ENCODE measurements at places on chromosomes 7 and 10.

DNA sequence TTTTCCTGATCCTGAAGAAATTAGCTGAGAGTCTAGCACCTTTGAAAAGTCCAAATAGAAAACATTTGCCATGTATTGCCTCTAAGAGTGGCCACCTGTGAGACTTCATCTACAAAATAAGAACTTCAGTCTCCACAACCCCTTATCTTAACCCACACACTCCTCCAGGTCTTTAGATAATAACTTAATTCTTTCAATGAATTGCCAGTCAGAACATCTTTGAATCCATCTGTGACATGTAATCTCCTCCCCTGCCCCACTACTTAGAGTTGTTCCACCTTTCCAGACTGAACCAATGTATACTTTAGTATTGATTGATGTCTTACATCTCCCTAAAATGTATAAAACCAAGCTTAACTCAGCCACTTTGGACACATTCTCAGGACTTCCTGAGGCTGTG, 84.4 kb upstream of the FAM171A1 start:
- H3K36me3 ChIP-seq: no peaks in the 10 kb centered on the region
- peaks cover 13% of the 10 kb centered on the region for H3K27me3 ChIP-seq

DNA sequence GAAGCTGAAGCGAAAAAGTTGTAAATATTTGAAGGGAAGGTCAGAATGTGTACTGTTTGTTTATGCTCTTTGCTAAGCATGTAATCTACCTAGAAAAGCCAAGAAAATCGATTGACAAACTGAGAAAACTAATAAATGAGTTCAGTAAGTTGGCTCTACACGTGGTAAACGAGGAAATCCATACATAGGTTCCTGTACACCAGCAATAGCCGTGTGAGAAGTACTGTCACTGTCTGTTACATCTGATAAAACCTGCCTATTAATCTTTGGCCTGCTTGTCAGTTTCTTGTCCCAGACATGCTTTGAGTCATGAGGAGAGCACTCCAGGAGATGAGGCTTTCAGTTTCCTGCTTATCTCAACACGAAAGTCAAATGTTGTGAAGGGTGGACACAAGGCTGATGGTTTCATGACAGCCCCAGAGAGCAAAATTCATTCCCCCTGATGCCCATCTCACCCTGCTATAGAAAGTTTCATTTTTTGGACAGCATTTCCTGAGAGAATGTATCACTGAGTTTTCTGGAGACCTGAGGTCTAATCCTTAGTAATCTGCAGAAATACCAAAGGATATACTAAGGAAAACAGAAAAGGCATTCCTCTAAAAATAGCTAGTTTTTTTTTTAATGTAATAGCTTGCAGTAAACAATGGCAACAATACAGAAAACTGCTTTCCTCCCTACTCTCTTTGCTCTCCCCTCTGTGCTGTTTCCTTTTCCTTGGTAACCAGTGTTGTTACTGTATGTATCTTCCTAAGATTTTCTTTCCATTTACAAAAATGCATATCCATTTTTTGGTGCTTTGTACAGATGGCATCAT, 18.8 kb downstream of the BMPR1A start:
- H3K27me3 ChIP-seq: peaks cover 2% of the 10 kb centered on the region
- no peak for DNase-seq

DNA sequence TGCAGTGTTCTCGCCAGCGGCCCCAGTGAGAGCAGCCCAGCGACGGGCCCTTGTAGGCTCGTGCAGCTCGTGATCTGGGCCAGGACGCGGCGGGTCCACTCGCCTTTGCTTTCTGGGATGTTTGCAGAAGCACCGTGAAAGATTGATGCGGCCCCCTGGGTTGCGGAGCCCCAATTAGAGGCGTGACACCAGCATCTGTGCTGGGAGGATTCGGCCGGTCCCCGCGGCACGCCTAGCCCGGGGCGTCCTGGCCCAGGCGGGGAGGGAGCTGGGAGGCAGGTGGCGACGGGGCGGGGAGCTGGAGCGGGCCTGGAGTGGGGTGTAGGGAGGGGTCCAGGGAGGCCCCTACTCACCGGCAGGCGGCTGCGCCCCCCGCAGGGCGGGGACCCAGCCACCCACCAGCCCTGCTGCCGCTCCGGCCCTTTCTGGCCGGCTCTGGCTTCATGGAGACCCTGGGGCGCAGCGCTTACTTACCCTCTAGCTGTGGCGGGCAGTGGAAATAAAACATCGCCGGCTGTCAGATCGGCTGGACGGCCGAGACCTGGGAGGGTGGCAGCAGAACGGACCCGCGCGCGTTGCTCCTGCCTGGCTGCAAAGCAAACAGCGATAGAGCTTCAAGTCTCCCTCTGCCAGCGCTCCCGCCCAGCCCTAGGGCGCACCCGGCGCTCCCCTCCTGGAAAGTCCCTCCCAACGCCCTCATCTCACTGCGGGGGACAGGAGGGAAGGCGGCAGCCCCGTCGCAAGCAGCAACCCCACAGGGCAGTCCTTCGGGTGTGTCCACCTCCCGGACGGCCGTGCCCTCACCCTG, 752 bp downstream of the DRGX start:
- H3K27me3 ChIP-seq: peaks cover 71% of the 10 kb centered on the region
- no peaks in the 10 kb centered on the region for H3K4me1 ChIP-seq
- H3K4me3 ChIP-seq: no peak overlapping the region

DNA sequence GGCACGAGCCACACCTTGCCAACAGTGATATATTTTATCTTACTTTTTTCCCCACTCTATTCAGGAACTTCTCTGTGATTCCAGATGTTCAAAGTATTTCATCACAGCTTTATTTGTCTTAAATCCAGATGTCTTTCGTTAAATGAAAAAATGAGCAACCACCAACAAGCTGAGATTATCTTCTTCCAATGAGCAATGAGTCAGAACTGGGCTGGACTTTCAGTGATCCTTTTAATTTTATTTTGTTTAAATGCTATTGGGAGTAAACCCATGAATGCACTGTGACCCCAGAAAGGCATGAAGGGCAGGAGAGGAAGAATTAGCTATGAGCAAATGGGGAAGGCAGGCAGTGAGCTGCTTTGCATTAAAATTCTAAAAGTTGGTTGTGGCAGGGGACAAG, 77.6 kb upstream of the IMMP2L start:
- H3K36me3 ChIP-seq: no peaks in the 10 kb centered on the region
- no peaks in the 10 kb centered on the region for H3K4me1 ChIP-seq
- no peak overlapping the region for H3K4me3 ChIP-seq
- H3K27ac ChIP-seq: no peak overlapping the region
- no peak for DNase-seq

GRCh38 chr7:157767506-157768197, 430.8 kb downstream of the DNAJB6 start:
- no peak for DNase-seq
- no peak overlapping the region for H3K27ac ChIP-seq
- H3K4me3 ChIP-seq: no peak overlapping the region
- no peaks in the 10 kb centered on the region for H3K36me3 ChIP-seq
- H3K4me1 ChIP-seq: no peaks in the 10 kb centered on the region
- no peaks in the 10 kb centered on the region for H3K27me3 ChIP-seq

DNA sequence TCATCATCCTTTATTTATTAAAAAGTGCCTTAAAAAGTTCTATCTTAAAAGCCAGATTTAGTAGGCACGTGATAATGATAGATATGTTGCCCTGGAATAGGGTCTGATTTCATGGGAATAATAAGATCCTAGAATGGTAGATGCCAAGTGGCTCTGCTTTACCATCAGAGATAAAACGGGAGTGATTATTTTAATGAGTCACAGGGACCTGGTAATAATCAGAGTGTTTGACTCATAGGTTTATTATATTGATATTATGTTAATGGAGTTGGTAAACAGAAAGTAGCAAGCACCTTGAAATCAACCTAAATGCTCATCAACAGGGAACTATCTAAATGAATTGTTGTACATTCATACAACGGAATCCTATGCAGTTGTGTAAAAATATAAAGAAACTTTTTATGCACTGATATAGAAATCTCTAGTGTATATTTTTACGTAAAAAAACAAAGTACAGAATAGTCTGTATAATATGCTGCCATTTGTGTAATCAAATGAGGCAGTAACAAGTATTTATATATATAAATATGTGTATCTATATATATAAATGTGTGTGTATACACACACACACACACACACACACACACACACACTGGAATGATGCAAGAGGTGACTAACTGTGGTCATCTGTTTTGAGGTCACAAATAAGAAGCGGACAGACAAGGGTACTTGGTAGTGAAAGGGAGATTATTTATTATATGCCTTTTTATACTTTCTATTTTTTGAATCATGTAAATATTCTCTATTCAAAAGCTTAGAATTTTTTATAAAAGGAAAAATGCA, 78.6 kb upstream of the DYNC1I1 start:
- peaks cover 5% of the 10 kb centered on the region for H3K4me1 ChIP-seq
- DNase-seq: no peak
- no peak overlapping the region for H3K27ac ChIP-seq
- no peaks in the 10 kb centered on the region for H3K27me3 ChIP-seq
- no peaks in the 10 kb centered on the region for H3K36me3 ChIP-seq

- H3K4me3 ChIP-seq: no peak overlapping the region
- H3K4me1 ChIP-seq: no peaks in the 10 kb centered on the region
- no peaks in the 10 kb centered on the region for H3K36me3 ChIP-seq
- DNase-seq: no peak
- H3K27me3 ChIP-seq: peaks cover 40% of the 10 kb centered on the region
Measured at GRCh38 chr7:139526578-139527544, 3.4 kb downstream of the CLEC2L start.

DNA sequence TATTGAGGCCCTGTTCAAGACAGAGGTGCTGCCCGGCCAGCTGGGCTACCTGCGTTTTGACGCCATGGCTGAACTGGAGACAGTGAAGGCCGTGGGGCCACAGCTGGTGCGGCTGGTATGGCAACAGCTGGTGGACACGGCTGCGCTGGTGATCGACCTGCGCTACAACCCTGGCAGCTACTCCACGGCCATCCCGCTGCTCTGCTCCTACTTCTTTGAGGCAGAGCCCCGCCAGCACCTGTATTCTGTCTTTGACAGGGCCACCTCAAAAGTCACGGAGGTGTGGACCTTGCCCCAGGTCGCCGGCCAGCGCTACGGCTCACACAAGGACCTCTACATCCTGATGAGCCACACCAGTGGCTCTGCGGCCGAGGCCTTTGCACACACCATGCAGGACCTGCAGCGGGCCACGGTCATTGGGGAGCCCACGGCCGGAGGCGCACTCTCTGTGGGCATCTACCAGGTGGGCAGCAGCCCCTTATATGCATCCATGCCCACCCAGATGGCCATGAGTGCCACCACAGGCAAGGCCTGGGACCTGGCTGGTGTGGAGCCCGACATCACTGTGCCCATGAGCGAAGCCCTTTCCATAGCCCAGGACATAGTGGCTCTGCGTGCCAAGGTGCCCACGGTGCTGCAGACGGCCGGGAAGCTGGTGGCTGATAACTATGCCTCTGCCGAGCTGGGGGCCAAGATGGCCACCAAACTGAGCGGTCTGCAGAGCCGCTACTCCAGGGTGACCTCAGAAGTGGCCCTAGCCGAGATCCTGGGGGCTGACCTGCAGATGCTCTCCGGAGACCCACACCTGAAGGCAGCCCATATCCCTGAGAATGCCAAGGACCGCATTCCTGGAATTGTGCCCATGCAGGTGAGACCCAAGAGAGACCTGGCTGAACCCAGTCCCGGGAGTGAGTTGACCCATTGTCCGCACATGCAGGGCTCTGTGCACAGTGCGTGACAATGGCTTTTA, 2.8 kb downstream of the RBP3 start:
- no peaks in the 10 kb centered on the region for H3K4me1 ChIP-seq
- no peak overlapping the region for H3K27ac ChIP-seq
- peaks cover 2% of the 10 kb centered on the region for H3K27me3 ChIP-seq
- no peaks in the 10 kb centered on the region for H3K36me3 ChIP-seq
- H3K4me3 ChIP-seq: no peak overlapping the region
- DNase-seq: no peak

- H3K27ac ChIP-seq: no peak overlapping the region
- H3K27me3 ChIP-seq: no peaks in the 10 kb centered on the region
- DNase-seq: no peak
- H3K4me3 ChIP-seq: no peak overlapping the region
Measured at GRCh38 chr10:120181154-120181553, 275.9 kb upstream of the PLPP4 start.

- H3K4me1 ChIP-seq: no peaks in the 10 kb centered on the region
- no peak overlapping the region for H3K4me3 ChIP-seq
- H3K36me3 ChIP-seq: no peaks in the 10 kb centered on the region
- no peak overlapping the region for H3K27ac ChIP-seq
- DNase-seq: no peak
- H3K27me3 ChIP-seq: no peaks in the 10 kb centered on the region
Measured at GRCh38 chr7:116052006-116052405, 21.4 kb upstream of the TFEC start.

GRCh38 chr7:41107938-41108448, 594.9 kb downstream of the INHBA start:
- H3K27ac ChIP-seq: no peak overlapping the region
- no peaks in the 10 kb centered on the region for H3K36me3 ChIP-seq
- DNase-seq: no peak
- H3K4me3 ChIP-seq: no peak overlapping the region
- no peaks in the 10 kb centered on the region for H3K27me3 ChIP-seq

- H3K27me3 ChIP-seq: peaks cover 10% of the 10 kb centered on the region
- no peaks in the 10 kb centered on the region for H3K36me3 ChIP-seq
- H3K27ac ChIP-seq: no peak overlapping the region
- DNase-seq: no peak
Measured at GRCh38 chr7:117091721-117092120, 138.4 kb downstream of the ST7 start.

GRCh38 chr7:122750389-122750788, 47.7 kb upstream of the RNF148 start:
- no peak overlapping the region for H3K27ac ChIP-seq
- DNase-seq: no peak
- H3K36me3 ChIP-seq: no peaks in the 10 kb centered on the region
- no peaks in the 10 kb centered on the region for H3K27me3 ChIP-seq
- H3K4me1 ChIP-seq: no peaks in the 10 kb centered on the region

- H3K27ac ChIP-seq: no peak overlapping the region
- no peaks in the 10 kb centered on the region for H3K36me3 ChIP-seq
- no peaks in the 10 kb centered on the region for H3K27me3 ChIP-seq
- no peaks in the 10 kb centered on the region for H3K4me1 ChIP-seq
- no peak for DNase-seq
Measured at GRCh38 chr10:10110844-10111490, 906.7 kb upstream of the CELF2 start.

GRCh38 chr10:91589658-91590035, 43.2 kb downstream of the PPP1R3C start:
- peaks cover 14% of the 10 kb centered on the region for H3K27me3 ChIP-seq
- H3K27ac ChIP-seq: no peak overlapping the region
- H3K36me3 ChIP-seq: no peaks in the 10 kb centered on the region
- no peak for DNase-seq
- H3K4me1 ChIP-seq: no peaks in the 10 kb centered on the region

DNA sequence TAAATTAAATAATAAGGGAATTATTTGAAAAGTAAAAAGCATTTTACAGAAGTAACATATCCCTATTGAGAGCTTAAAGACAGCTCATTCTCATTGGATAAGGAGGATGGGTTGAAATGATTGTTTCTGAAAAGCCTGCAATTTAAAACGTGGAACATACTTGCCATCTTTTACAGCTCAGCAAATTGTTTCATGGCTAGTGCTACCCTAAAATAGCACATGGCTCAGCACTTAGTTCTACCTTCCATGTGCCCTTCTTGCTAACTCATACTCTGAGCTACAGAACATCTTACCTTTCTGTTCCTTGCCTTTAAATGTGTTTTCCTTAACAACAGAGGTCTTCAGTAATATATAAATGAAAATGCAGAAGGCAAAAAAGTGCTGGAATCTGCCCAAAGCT, 8.6 kb downstream of the SEMA3C start:
- H3K4me1 ChIP-seq: no peaks in the 10 kb centered on the region
- no peak for DNase-seq
- no peak overlapping the region for H3K4me3 ChIP-seq
- H3K27ac ChIP-seq: no peak overlapping the region

Data from activated T-helper 1 cell treated with anti-CD3 and anti-CD28 coated beads, Interleukin-12 subunit alpha, Interleukin-12 subunit beta, Interleukin-2, Interleukin-4 antibody, amounts not matched to agents 30 ng/mL and 10 ng/mL and 1 ng/mL, durations not matched to agents 14 hours and 24 hours and 36 hours (primary cell).